Activated naive CD8-positive, alpha-beta T cell treated with anti-CD3 and anti-CD28 coated beads, Interleukin-2, amount 10 ng/mL, durations not matched to agents 7 days and 5 days (primary cell): ENCODE measurements at places on chromosomes 2 and 18.

- no peak for DNase-seq
Measured at GRCh38 chr2:147147802-147148201, 697.0 kb upstream of the ACVR2A start.

DNA sequence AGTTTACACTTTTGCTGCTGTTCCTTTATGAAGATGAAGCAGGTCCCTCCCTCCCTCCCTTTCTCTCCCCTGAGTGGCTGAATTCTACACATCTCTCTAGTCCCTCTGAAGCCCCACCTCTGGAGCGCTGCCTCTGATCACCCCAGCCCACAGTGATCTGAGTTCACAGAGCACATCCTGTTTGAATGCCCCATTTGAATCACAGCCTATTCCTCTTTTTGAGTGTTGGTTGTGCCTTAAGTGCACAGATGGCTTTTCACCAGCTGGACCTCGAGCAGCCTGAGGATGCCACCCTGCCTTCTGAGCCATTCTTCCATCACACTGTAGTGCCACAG is 87.1 kb downstream of the ITGB1BP1 start:
- DNase-seq, result no peak

DNA sequence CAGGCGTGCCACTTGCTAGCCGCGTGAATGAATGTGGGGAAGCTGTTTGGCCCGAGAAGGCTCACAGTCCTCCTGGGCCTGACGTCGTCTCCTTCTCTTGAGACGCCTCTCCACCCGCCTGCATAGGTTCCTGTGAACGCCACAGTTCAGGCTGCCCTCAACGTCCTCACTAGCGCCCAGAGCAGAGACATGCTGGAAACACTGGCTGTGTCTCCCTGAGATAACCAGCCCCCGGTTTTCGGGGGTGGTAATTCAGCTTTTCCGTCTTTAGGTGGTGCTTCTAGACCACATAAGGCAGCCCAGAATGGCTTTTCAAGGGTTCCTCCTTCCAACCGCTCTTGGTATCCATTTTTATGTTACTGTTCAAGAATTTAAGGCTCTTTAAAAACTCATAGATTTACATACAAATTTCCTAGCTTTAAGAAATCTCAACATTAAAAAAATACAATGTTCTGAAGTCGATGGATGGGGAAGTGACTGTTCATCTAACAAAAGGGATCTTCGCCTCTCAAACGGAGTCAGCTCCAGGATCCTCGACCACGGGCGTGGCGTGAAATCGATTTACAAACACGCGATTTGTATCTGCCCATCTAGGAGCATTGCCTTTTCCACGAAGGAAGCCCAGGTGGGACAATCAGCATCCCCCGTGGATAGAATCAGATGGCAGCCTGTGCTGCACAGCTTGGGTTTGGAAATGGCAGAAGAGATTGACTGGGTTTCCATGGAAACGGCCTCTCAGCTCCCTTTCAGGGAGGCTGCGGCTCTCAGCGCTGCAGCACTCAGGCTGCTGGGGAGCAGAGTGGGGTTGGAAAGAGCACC is 110.6 kb upstream of the PXDN start:
- DNase-seq, result no peak

GRCh38 chr2:40430776-40431599 is 20.9 kb downstream of the SLC8A1 start:
- DNase-seq, result no peak

- no peak for DNase-seq
Measured at GRCh38 chr2:65636813-65637483, 204.5 kb upstream of the SPRED2 start.
